ENCODE measurements at places on chromosomes 1 and 21.

- H3K4me3 ChIP-seq, result no peak overlapping the region
- no peaks in the 10 kb centered on the region for H3K36me3 ChIP-seq
- peak overlapping the region; percentile 70 for H3K27ac ChIP-seq
- DNase-seq, result no peak
- no peaks in the 10 kb centered on the region for H3K27me3 ChIP-seq
- peaks cover 67% of the 10 kb centered on the region for H3K4me1 ChIP-seq
Measured at GRCh38 chr1:225449261-225449660, 21.4 kb upstream of the LBR start.

GRCh38 chr1:232676307-232676706, 46.4 kb upstream of the SIPA1L2 start:
- no peak overlapping the region for H3K4me3 ChIP-seq
- H3K27me3 ChIP-seq, result peaks cover 5% of the 10 kb centered on the region
- H3K27ac ChIP-seq, result no peak overlapping the region

- peaks cover 37% of the 10 kb centered on the region for H3K27me3 ChIP-seq
- no peak overlapping the region for H3K27ac ChIP-seq
- no peak overlapping the region for H3K4me3 ChIP-seq
Measured at GRCh38 chr1:18232052-18232451, 124.5 kb downstream of the IGSF21 start.

DNA sequence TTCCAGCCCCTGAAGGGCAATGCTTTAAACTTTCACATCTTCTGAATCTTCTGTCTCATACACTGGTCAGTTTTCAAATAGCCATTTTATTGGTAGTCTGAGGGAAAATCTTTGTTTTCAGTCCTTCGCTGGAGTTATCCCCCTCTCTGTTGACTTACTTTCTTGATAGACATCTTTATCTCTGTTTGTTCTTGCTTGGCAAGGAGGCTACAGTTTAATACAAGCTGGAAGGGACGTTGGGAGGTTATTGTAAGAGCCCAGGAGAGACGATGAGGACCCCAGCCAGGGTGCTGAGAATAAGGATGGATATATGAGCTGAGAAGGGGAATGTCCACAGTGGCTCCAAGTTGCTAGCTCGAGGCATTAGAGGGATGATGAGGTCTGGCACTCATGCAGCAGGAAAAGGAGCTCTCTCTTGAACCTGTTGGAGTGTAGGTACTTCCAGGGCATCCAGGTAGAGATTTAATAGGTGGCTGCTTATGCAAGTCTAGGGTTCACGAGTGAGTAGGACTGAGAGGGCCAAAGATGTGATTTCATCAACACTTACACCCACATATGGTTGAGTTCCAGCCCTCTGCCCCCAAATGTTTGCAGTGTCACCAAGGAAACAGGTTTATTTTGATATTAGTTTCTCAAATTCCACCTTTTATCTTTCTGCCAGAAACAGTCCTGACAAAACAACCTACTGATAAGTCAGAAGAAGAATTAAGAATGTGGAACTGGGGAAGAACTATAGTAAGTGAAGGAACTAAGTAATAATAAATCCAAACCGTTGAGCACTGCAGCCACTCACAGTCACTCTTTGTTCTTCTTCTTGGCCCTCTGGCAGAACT, 237.3 kb upstream of the PROX1 start:
- no peak for DNase-seq
- H3K4me1 ChIP-seq, result no peaks in the 10 kb centered on the region
- no peak overlapping the region for H3K4me3 ChIP-seq
- peaks cover 6% of the 10 kb centered on the region for H3K27me3 ChIP-seq
- no peak overlapping the region for H3K27ac ChIP-seq

- H3K4me1 ChIP-seq, result peaks cover 21% of the 10 kb centered on the region
- no peak for DNase-seq
- no peaks in the 10 kb centered on the region for H3K36me3 ChIP-seq
- no peaks in the 10 kb centered on the region for H3K27me3 ChIP-seq
- peak overlapping the region; percentile 98 for H3K27ac ChIP-seq
- peak overlapping the region; percentile 50 for H3K4me3 ChIP-seq
Measured at GRCh38 chr1:244077473-244078220, 26.6 kb downstream of the ZBTB18 start.

- no peak overlapping the region for H3K27ac ChIP-seq
- H3K27me3 ChIP-seq, result peaks cover 3% of the 10 kb centered on the region
- H3K4me3 ChIP-seq, result no peak overlapping the region
- peak; percentile 31 for DNase-seq
- peaks cover 12% of the 10 kb centered on the region for H3K4me1 ChIP-seq
Measured at GRCh38 chr1:6743189-6744101, 41.8 kb upstream of the CAMTA1 start.

DNA sequence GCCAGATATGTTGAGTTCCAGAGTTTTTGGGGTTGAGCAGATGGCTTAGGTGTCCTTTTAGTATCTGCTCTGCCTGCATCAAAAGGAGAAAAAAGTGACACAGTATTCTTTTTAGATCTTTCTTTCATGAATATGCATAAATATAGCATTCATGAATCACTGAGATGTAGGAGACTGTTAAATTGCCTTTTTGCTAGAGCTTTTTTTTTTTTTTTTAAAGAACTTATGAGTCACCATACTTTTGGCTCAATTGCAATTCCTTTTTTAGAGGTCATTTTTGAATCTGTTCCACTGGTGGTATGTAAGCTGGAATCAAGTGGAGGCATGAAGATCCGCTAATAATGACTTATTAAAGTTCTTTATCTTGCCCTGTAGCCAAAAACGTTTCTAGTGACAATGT, 480.9 kb upstream of the ZRANB2 start:
- no peaks in the 10 kb centered on the region for H3K27me3 ChIP-seq
- no peak overlapping the region for H3K27ac ChIP-seq
- DNase-seq, result no peak
- no peaks in the 10 kb centered on the region for H3K36me3 ChIP-seq

GRCh38 chr1:159218649-159219636, 14.3 kb downstream of the ACKR1 start:
- H3K27me3 ChIP-seq, result peaks cover 6% of the 10 kb centered on the region
- H3K4me3 ChIP-seq, result no peak overlapping the region
- no peaks in the 10 kb centered on the region for H3K4me1 ChIP-seq
- no peaks in the 10 kb centered on the region for H3K36me3 ChIP-seq
- no peak for DNase-seq

DNA sequence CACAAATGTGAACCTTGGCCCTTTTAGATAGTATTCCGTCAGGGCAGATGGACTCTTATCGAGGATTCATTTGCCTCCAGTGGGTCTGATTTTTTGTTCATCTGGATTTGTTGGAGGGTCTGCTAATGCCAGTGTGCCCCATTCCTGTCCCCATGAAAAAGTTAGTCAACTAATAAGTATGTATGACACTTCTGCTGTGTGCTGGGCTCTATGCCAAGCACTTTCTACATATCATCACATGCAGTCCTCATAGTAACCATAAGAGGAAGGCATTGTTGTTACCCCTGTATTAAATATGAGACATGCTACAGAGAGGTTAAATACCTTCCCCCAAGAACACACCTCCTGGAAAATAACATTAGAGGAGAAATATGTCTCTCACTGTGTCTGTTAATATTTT, 46.6 kb upstream of the MAB21L3 start:
- DNase-seq, result no peak
- H3K4me1 ChIP-seq, result peaks cover 2% of the 10 kb centered on the region
- peaks cover 36% of the 10 kb centered on the region for H3K27me3 ChIP-seq
- peaks cover 11% of the 10 kb centered on the region for H3K36me3 ChIP-seq
- no peak overlapping the region for H3K27ac ChIP-seq
- no peak overlapping the region for H3K4me3 ChIP-seq

GRCh38 chr1:2392686-2393085, 1.0 kb downstream of the RER1 start:
- peak overlapping the region; percentile 94 for H3K4me3 ChIP-seq
- peaks cover 51% of the 10 kb centered on the region for H3K4me1 ChIP-seq
- no peak for DNase-seq
- peak overlapping the region; percentile 88 for H3K27ac ChIP-seq
- no peaks in the 10 kb centered on the region for H3K27me3 ChIP-seq

DNA sequence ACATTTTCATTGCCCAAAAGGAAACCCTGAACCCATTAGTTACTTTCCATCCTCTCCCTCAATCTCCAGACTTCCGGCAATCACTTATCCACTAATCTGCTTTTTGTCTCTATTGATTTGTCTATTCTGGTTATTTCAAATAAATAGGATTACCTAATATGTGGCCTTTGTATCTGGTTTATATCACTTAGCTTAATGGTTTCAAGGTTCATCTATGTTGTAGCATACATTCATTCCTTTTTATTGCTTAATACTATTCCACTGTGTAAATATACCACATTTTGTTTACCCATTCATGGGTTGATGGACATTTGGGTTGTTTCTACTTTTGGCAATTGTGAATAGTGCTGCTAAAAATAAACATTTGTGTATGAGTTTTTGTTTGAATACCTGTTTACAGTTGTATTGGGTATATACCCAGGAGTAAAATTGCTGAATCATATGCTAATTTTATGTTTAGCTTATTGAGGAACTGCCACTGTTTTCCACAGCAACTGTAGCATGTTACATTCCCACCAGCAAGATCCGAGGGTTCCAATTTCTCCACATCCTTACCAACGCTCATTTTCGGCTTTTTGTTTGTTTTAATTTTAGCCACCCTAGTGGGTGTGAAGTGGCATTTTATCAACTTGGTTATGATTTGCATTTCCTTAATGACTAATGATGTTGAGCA, 2.5 kb upstream of the SLC25A44 start:
- no peak overlapping the region for H3K27ac ChIP-seq
- H3K36me3 ChIP-seq, result peaks cover 2% of the 10 kb centered on the region
- H3K4me1 ChIP-seq, result peaks cover 24% of the 10 kb centered on the region
- H3K27me3 ChIP-seq, result no peaks in the 10 kb centered on the region

- no peak overlapping the region for H3K27ac ChIP-seq
- H3K27me3 ChIP-seq, result peaks cover 2% of the 10 kb centered on the region
- H3K36me3 ChIP-seq, result no peaks in the 10 kb centered on the region
- H3K4me3 ChIP-seq, result no peak overlapping the region
- no peak for DNase-seq
Measured at GRCh38 chr1:78501203-78501602, 10.4 kb downstream of the PTGFR start.

DNA sequence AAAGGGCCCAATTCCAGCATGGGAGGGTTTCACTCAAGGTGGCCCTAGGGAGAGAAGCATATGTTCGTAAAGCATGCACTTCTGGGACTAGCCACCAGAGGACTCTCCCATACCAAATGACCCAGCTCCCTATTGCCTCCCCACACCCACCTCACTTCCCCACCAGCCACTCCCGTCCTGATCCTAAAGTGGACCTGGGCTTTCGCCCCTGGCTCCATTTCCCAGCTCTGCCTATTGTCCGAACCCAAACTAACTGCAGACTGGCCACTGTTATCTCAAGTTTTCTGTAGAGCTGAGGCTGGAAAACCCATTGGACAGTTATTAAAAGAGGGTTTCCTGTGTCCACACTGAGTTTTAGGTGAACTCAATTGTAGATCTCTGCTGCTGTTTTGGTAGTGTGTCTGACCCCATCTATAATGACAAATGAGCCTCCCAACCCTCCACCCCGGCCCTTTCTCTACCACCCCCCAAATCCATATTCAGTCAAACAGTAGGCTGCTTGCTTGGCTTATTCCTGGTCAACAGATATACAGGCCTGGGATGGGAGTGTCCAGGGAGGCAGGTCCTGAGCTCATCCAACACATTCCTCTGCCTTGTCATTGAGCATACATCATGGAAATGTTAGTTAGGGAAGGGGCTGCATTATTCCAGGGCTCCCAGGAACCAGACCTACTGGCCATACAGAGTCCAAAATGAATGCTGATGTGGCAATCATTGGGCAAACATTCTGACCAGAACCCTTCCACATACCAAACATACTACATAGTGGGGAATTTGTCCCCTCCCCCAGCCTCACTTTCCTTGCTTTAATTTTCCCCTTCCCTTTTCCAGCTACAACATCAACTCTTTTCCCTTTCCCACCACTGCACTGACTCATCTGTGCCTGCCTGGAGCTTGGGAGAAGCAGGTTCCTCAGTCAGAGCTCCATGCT, 59.2 kb downstream of the ABCA4 start:
- no peaks in the 10 kb centered on the region for H3K4me1 ChIP-seq
- H3K36me3 ChIP-seq, result no peaks in the 10 kb centered on the region
- peak; percentile 26 for DNase-seq
- no peak overlapping the region for H3K27ac ChIP-seq
- peaks cover 5% of the 10 kb centered on the region for H3K27me3 ChIP-seq

DNA sequence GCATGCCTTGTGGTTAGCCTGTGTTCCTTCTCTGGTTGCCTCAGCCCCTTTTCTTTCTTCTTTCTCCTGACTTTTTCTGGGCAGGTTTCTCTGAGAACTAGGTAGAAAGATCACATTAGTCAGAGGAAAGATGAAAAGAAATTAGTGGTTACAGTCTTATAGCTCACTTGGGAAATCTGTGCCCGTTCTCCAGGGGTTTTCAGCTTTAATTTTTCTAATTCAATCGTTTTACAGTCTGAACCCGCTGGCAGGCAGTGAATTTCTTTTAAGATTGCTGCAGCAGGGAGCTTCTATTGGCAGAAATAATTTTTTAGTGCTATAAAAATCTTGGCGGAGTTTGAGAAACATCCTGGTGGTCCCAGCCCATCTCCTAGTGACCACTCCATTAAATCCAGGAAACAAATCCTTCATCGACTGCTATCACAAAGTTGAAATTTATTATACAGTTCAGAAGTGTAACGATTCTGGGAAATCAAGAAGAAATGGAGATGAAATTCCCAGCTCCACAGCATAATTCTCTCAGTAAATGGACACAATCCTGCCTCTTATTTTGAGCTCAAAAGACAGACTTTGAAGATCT, 113.1 kb downstream of the PCP4 start:
- H3K36me3 ChIP-seq, result no peaks in the 10 kb centered on the region
- H3K4me3 ChIP-seq, result no peak overlapping the region
- no peak for DNase-seq
- no peak overlapping the region for H3K27ac ChIP-seq
- no peaks in the 10 kb centered on the region for H3K4me1 ChIP-seq

DNA sequence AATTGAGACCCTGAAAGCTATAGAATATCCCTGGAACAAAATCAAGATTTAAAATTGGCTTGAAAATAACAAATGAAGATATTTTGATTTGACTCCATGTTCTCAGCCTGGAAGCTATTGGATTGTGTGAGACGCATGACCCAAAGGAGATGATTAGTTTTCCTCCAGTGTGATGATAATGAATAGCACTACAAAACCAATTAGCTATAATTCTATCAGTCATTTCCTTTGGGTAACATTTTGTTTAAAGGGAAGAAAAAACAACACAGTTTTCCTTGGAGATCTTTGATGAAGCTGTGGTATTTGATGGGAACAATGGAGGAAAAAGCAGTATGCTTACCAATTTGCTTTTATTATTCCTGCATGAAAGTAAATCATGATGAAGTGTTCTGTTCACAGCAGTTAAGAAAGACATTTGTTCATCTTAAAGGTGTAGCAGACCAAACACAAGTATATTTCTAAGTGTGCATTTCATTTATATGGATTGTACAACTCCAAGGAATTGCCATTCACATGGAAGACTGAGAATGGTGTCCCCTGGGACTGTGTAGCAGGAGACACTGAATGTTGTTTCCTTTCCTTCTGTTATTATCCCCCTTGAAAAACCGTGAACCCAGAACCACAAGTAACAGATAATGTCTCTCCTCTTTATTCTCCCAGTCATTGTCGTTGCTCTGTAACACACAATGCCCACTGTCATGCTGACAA, 111.4 kb downstream of the CACHD1 start:
- no peak overlapping the region for H3K27ac ChIP-seq
- H3K4me1 ChIP-seq, result peaks cover 6% of the 10 kb centered on the region
- no peak overlapping the region for H3K4me3 ChIP-seq
- H3K27me3 ChIP-seq, result no peaks in the 10 kb centered on the region

Data from naive thymus-derived CD8-positive, alpha-beta T cell (primary cell).